Esophagus muscularis mucosa (tissue), 4 donors: ENCODE measurements at places on chromosomes 7 and 10. TPM values are rescaled to one million over a fixed set of nuclear protein-coding genes. Genes with fewer than 3 reads are reported as not detected.

ESYT2 gene
- 166 TPM for total RNA-seq

FAM241B gene
- 8.4 TPM for total RNA-seq

TFPI2 gene
- total RNA-seq: 3.2 TPM

FBXO24 gene
- total RNA-seq: 0.63 TPM

INSYN2A gene
- total RNA-seq: 0.42 TPM

RNF32 gene
- total RNA-seq: 0.29 TPM

GPR85 gene
- 1.7 TPM for total RNA-seq

KIF20B gene
- total RNA-seq: 1.8 TPM

EPHB6 gene
- 5.4 TPM for total RNA-seq

CALN1 gene
- not detected for total RNA-seq

SH2D4B gene
- total RNA-seq: not detected

FLNC gene
- total RNA-seq: 391 TPM
